Fibroblast of mammary gland (primary cell): ENCODE measurements at places on chromosomes 11 and 22.

DNA sequence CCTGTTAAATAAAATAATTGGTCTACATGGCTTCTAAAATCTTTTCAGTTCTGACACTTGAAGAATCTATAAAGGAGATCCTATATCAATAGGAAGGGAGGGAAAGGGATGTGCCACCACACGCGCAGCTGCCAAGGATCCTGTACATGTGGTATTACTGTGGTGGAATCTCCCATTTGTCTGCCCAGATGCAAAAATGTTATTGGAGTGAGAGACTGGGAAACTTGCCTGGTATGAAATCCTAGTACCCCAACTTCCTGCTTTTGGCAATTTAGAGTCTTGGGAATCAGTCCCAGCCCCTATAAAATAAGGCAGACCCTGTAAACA, 81.9 kb upstream of the PICALM start:
- DNase-seq = no peak

GRCh38 chr11:69999721-70000120, 78.4 kb upstream of the ANO1 start:
- DNase-seq = no peak

DNA sequence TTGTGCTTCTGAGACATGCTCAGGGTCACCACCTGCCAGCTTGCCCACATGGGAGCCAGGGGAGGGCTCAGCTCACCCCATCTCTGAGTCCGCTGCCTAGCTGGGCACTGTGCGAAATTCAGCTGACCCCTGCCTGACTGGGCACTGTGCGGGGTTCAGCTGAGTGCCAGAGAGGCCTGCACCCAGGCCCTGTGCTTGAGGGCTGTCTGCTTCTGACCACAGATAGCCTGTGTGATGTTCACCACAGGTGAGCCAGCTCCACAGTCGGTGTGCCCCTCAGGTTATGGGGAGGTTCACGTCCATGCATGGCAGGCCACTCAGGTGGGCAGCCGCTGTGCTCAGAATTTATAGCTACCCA, 84.5 kb upstream of the SUSD2 start:
- no peak for DNase-seq

DNA sequence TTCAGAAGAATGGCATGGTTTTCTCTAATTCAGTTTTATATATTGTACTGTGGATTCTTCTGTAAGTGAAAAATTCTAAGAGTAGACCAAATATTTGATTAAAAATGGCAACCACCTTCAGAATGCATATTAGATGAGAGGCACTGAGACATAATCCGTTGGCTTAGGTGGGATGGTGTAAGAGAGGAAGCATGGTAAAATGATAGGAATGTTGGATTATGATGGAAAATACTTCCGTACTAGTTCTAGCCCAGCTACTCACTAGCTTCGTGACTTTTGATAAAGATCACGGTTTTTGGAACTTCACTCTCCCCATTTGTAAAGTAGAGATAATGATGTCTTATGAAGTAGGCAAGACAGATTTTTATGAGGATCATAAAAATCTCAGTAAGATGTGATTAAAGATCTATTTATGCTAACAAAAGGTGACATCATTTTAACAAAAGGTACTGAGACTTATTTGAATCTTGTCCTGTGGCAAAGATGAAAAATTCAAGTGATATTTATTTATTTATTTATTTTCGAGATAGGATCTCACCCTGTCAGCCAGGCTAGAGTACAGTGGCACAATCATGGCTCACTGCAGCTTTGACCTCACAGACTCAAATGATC, 37.5 kb downstream of the UVRAG start:
- DNase-seq = no peak

DNA sequence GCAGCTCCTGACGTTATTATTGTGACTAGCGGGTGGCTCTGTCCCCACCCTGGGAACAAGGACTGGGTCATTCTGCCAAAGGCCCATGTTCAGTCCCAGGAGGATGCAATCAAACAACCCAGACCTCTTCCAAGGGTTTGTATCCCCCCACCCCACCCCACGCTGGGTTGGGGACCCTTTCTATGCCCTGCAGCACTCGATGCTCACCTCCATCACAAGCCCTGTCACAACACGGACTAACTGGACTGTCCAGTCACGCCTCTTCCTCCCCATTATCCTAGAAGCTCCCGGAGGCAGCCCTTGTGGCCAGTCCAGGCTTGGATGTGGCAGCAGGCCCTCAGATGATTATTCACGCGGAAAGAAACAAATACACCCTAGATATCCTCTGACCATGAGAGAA, 3.7 kb downstream of the SHANK2 start:
- no peak for DNase-seq

GRCh38 chr22:28279888-28280287, 360.8 kb upstream of the PITPNB start:
- DNase-seq = peak; percentile 37

GRCh38 chr11:44556735-44557409, 8.6 kb upstream of the CD82 start:
- DNase-seq = peak; percentile 62

- DNase-seq = peak; percentile 2
These were observed 550.7 kb downstream of the INSC start for GRCh38 chr11:15665368-15665871.

GRCh38 chr11:85464283-85464682, 162.9 kb downstream of the DLG2 start:
- no peak for DNase-seq

GRCh38 chr11:32820497-32820896, 9.2 kb upstream of the PRRG4 start:
- DNase-seq = no peak

- peak; percentile 79 for DNase-seq
These were observed 133.5 kb downstream of the RBFOX2 start for GRCh38 chr22:35894937-35895708.

- DNase-seq = no peak
These were observed 21.9 kb downstream of the MRPL23 start for GRCh38 chr11:1969035-1969434.
